ENCODE measurements at places on chromosomes 13 and 19. TPM values are rescaled to one million over a fixed set of nuclear protein-coding genes. Genes with fewer than 3 reads are reported as not detected.

- peak overlapping the region; percentile 96 for H3K27ac ChIP-seq
- no peaks in the 10 kb centered on the region for H3K27me3 ChIP-seq
- H3K4me3 ChIP-seq = peak overlapping the region; percentile 92
- H3K4me1 ChIP-seq = no peaks in the 10 kb centered on the region
- DNase-seq = peak; percentile 40
Observed at GRCh38 chr13:42039457-42039945, 8.9 kb upstream of the DGKH start.

DNA sequence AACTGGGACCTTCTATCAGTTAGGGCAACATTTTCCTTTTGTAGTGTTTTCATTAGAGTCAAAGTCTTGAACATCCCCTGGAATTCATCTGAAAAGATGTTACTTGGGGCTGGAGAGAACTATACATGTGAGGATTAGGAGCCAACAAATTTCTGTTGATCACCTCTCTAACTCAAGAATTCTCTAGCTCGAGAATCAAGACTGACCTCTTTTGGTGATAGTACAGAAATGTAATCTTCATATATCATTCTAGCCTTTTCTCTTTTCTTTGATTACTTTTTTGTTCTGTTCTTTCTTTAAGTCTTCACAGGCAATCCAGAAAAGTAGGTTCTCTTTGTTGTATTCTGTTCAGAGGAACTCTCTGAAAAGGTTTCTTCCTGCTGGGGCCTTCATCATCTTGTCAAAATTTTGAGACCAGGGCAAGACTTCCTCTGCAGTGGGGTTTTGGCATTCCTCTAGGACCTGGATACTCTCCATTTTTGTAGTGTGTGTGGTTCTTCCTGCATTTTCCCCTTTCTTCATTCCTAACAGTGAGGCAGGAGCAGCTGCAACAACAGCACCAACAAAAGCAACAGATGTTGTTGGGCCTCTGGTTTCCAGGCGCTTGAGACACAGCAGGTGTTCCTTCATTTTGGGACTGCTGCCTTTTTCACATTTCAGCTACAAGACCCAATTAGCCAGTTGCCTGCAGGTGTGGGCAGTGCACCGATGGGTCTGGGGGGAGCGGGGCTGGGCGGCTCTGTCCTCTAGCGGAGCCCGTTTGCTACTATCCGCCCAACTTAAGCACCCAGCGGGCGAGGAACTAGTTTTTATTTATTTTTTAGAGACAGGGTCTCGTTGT is 26.2 kb downstream of the ELF1 start:
- H3K36me3 ChIP-seq = no peaks in the 10 kb centered on the region
- H3K4me3 ChIP-seq = no peak overlapping the region
- H3K4me1 ChIP-seq = peaks cover 10% of the 10 kb centered on the region

GRCh38 chr13:21287331-21287907 is 111.0 kb downstream of the MRPL57 start:
- no peaks in the 10 kb centered on the region for H3K27me3 ChIP-seq
- no peaks in the 10 kb centered on the region for H3K4me1 ChIP-seq
- H3K4me3 ChIP-seq = no peak overlapping the region
- DNase-seq = no peak
- H3K27ac ChIP-seq = no peak overlapping the region

- no peaks in the 10 kb centered on the region for H3K27me3 ChIP-seq
- no peaks in the 10 kb centered on the region for H3K36me3 ChIP-seq
Observed at GRCh38 chr19:30361107-30361447, 11.1 kb upstream of the ZNF536 start.

DNA sequence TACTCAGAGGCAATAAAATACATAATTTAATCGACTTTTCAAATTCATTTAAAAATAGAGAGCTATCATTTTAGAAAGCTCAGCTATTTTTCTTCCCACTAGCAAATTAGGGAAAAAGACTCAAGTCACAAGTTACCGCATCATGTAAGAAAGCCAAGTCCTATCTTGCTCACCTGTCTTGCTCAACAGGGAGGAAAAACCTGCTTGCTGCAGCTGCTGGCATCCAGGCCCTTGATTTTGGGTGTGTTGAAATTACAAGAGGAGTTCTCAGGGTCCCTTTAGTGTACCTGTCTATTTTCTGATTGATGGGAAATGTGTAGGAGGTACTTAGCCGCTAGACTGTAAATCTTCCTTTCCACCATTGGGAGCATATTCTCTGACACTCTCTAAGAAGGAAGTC is 22.2 kb downstream of the SLC10A2 start:
- no peak overlapping the region for H3K27ac ChIP-seq
- H3K27me3 ChIP-seq = no peaks in the 10 kb centered on the region
- H3K4me1 ChIP-seq = no peaks in the 10 kb centered on the region
- no peaks in the 10 kb centered on the region for H3K36me3 ChIP-seq
- no peak overlapping the region for H3K4me3 ChIP-seq

Gene TMEM150B
- total RNA-seq = 47.2 TPM

GRCh38 chr19:49605605-49606004 is 14.6 kb downstream of the PRR12 start:
- no peaks in the 10 kb centered on the region for H3K27me3 ChIP-seq
- no peaks in the 10 kb centered on the region for H3K4me1 ChIP-seq
- H3K4me3 ChIP-seq = no peak overlapping the region
- DNase-seq = no peak

Gene ZC3H4
- 62.2 TPM for total RNA-seq

Gene PIH1D1
- 80.8 TPM for total RNA-seq

DNA sequence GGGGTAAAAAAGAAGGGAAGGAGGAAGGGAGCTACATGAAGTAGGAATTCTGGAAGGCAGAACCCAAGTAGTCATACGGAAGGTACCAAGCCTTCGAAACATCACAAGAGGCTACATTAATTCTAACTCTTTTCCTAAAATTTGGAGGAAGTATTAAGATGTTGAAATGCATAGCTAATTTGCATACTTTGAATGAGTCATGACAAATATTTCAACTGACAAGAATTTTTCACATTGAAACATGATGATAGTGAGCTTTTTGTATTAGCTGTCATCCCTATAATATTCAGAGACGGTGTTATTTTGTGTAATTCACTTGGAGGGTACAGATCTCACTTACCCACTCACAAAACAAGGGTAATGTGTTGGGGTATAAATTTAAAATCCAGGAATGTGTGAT is 9.1 kb upstream of the ACOD1 start:
- H3K4me3 ChIP-seq = no peak overlapping the region
- no peaks in the 10 kb centered on the region for H3K4me1 ChIP-seq
- H3K27ac ChIP-seq = no peak overlapping the region
- H3K36me3 ChIP-seq = no peaks in the 10 kb centered on the region

DNA sequence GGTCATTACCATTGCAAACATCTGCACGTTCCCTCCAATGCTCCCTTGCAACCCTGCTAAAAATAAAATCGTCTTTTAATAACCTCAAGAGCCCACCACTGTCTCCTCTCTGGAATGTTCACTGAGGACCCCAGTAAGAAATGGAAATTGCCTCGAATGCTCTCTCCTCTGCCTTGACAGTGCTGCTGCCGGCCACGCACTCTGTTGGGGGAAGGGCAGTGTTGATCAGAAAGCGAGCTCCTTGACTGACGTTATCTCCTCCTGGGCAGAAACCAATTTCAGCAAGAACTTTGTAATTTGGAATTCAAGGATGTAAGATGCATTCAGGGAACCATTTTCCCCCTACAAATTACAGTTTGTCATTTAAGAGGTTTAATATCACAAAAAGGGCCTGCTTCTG is 718.5 kb downstream of the UQCRFS1 start:
- H3K36me3 ChIP-seq = no peaks in the 10 kb centered on the region
- no peak overlapping the region for H3K27ac ChIP-seq
- H3K27me3 ChIP-seq = no peaks in the 10 kb centered on the region
- no peak for DNase-seq

Gene RDH8
- 0.24 TPM for total RNA-seq

Gene PRX
- total RNA-seq = 1.4 TPM

Gene SEMA6B
- 5.6 TPM for total RNA-seq

GRCh38 chr19:8212212-8212611 is 3.0 kb downstream of the CERS4 start:
- no peaks in the 10 kb centered on the region for H3K4me1 ChIP-seq
- H3K4me3 ChIP-seq = no peak overlapping the region
- peaks cover 4% of the 10 kb centered on the region for H3K27me3 ChIP-seq

DNA sequence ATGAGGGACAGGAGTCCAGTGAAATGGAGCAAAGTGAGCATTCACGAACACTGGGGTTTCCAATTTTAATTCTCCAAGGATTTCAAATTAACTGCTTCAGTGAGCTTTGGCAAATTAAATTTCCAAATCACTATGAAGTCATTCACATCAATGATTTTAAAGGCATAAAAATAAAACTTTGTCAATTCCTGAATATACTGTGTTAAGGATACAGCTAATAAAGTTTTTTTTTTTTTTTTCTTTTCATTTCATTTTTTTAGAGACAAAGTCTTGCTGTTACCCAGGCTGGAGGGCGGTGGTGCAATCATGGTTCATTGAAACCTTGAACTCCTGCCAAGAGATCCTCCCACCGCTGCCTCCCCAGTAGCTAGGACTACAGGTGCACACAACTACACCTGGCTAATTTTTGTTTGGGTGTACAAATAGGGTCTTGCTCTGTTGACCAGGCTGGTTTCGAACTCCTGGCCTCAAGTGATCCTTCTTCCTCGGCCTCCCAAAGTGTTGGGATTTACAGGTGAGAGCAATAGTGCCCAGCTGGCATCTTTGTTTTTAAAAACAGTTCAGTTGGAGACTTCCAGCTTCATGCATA is 21.9 kb downstream of the RBM26 start:
- H3K27ac ChIP-seq = no peak overlapping the region
- H3K27me3 ChIP-seq = no peaks in the 10 kb centered on the region
- no peak overlapping the region for H3K4me3 ChIP-seq
- H3K4me1 ChIP-seq = peaks cover 8% of the 10 kb centered on the region
- peak; percentile 51 for DNase-seq

- H3K4me3 ChIP-seq = no peak overlapping the region
- no peaks in the 10 kb centered on the region for H3K27me3 ChIP-seq
- H3K4me1 ChIP-seq = peaks cover 7% of the 10 kb centered on the region
- no peak for DNase-seq
- H3K27ac ChIP-seq = no peak overlapping the region
Observed at GRCh38 chr13:41558781-41559560, 101.6 kb downstream of the RGCC start.

DNA sequence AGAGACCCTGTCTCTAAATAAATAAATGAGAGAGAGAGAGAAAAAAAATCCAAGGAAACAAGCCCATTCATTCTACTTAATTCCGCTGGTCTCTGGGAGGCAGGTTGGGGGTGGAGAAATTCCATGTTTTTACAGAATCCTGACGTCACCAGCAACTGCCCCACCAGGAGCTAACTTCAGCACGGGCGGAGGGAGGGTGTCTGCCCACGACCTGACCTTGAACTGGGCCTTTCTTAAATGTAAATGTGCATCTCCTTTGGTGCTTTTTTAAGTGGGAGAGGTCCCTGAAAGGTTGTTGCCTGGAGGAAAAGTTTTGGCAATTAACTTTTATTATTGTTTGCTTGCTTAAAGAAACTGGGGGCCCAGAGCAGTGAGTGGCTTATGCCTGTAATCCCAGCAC is 15.5 kb downstream of the KLF2 start:
- no peaks in the 10 kb centered on the region for H3K27me3 ChIP-seq
- no peaks in the 10 kb centered on the region for H3K36me3 ChIP-seq
- no peak overlapping the region for H3K27ac ChIP-seq
- H3K4me3 ChIP-seq = no peak overlapping the region
- no peak for DNase-seq

DNA sequence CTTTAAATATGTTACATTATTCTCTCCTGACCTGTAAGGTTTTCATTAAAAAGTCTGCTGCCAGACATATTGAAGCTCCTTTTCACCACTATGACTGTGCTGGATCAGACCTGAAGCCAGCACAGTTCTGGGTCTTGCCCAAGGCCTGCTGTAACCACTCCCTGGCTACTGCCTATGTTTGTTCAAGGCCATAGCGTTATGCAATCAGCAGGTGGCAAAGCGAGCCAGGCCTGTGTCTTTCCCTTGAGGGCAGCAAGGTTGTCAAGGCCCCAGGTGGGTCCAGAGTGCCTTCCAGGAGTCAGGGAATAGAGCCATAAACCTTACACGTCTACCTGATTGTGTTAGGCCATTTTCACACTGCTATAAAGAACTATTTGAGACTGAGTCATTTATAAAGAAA is 496.8 kb upstream of the PCDH9 start:
- no peaks in the 10 kb centered on the region for H3K36me3 ChIP-seq
- no peak overlapping the region for H3K4me3 ChIP-seq
- peak; percentile 34 for DNase-seq
- H3K4me1 ChIP-seq = no peaks in the 10 kb centered on the region

Gene MED16
- 73.3 TPM for total RNA-seq

Gene SLC10A2
- 0.74 TPM for total RNA-seq

DNA sequence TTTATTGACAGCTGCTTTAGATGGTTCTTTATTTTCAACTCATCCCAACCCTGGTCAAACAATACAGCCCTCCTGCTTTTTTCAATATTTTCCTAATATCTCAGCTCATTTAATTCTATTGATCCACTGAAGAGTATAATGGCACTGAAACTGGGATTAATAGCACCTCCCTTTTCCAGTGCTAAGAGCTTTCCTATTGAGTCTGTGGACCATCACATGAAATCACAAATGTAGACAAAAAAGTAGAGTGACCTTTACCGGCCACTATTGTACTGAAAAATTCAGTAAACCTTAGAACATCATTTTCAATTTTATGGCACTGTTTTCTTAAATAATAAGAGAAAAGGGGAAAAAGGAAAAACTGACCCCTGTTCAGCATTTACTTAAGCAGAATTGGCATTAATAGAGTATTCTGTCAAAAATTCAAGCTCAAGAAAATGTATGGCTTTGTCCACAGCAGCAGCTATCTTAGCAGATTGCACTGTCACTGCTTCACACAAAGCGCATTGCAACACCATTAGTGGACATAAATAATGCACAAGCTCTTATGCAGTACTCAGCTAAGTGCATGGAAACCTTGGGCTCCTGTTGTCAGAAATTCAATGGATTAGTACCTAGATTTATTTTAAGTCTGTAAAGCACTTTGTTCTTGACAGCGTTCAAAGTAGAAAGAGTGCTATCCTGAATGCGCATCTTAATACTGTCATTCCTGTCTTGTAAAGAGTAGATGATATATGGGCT is 851.0 kb upstream of the KLHL1 start:
- no peaks in the 10 kb centered on the region for H3K27me3 ChIP-seq
- no peaks in the 10 kb centered on the region for H3K4me1 ChIP-seq
- DNase-seq = no peak
- no peaks in the 10 kb centered on the region for H3K36me3 ChIP-seq

GRCh38 chr13:65508745-65509144 is 1721.4 kb downstream of the PCDH9 start:
- no peaks in the 10 kb centered on the region for H3K27me3 ChIP-seq
- no peaks in the 10 kb centered on the region for H3K36me3 ChIP-seq
- H3K4me1 ChIP-seq = no peaks in the 10 kb centered on the region
- no peak overlapping the region for H3K27ac ChIP-seq
- H3K4me3 ChIP-seq = no peak overlapping the region
- DNase-seq = no peak

GRCh38 chr19:46759206-46759605 is 13.0 kb upstream of the STRN4 start:
- DNase-seq = no peak
- no peaks in the 10 kb centered on the region for H3K4me1 ChIP-seq
- H3K4me3 ChIP-seq = no peak overlapping the region
- H3K36me3 ChIP-seq = no peaks in the 10 kb centered on the region
- no peaks in the 10 kb centered on the region for H3K27me3 ChIP-seq
- no peak overlapping the region for H3K27ac ChIP-seq

Gene ZNF329
- 5.9 TPM for total RNA-seq
